ENCODE measurements at places on chromosomes 16 and 17.

DNA sequence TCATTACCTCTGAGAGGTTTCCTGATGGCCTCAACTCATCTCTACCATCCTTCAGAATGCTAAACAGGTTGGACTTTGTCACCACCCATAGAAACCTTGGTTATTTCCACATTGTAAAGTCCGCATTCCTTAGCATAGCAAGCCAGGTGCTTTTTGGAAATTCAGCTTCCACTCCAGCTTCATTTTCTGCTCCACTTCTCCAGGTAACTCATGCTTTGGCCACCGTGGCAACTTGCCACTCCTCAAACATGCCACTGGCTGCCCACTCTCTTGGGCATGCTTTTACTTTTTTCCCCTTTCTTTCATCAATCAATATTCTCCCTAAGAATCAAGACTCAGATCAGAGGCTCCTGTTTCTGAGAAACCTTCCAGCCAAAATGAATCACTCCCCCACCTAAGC is 203.3 kb downstream of the CA10 start:
- DNase-seq = no peak

GRCh38 chr17:78458736-78459335 is 80.4 kb downstream of the PGS1 start:
- no peak for DNase-seq

GRCh38 chr17:17859909-17860765 is 23.4 kb upstream of the SREBF1 start:
- peak; percentile 64 for DNase-seq

DNA sequence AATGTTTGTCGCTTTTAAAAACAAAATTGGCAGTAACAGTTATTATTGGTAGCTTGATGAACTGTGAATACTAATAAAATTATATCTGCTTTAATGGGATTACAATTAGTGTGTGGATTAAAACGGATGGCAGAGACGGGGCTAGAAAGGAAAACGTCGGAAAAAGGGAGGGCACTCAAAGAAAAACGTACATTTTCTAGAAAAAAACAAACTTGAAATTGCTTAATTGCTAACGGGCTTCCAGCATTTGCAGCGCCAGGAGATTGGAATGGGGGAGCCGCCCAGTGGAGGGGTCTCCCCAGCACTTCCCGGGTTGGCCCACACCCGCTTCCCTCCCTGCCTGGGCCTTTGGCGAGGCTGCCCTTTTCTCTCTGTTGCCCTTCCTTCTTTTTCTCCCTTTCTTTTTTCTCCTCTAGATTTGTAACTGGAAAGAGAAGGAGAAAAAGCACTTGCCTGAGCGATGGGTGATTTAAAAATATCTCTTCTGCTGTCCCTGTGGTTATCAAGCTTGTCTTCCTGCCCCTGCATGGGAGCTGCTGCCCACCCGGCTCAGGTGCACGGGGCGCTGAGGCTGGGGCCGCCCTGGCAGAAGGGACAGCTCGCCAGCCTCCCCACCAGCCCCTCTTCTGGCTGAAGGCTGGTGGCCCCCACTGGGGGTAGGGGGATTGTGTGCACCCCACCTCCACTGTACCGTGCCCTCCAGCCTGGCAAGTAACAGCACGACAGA is 5.9 kb downstream of the BAHCC1 start:
- DNase-seq = no peak

- no peak for DNase-seq
Observed at GRCh38 chr16:56988161-56988947, 1.0 kb upstream of the NLRC5 start.

- DNase-seq = no peak
Observed at GRCh38 chr16:80964351-80964750, 42.3 kb downstream of the CMC2 start.

GRCh38 chr17:52027620-52028295 is 130.8 kb downstream of the CA10 start:
- DNase-seq = no peak

GRCh38 chr17:45262516-45263476 is 902 bp upstream of the SPATA32 start:
- DNase-seq = no peak

DNA sequence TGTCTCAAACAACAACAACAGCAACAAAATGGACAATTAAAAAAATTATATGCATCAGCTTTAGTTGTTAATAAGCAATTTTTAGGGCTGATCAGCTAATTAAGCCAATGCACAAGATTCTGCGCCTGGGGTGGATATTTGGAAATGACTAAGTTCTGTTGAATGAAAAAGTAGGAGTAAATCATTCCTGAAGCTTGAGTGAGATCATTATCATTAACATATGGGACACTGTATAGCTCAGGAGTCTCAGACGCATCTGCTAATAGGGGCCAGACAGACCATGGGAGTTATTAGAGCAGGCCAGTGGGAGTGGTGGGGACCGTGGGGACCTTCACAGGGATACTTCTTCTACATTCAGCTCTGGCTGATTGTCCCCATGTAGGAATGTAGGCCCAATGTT is 22.8 kb downstream of the IRX5 start:
- DNase-seq = no peak
